Suprapubic skin (tissue), 4 donors: ENCODE measurements at places on chromosomes 3 and 15.

GRCh38 chr3:141320399-141321108 lies 47.8 kb upstream of the ZBTB38 start:
- DNase-seq, result no peak

GRCh38 chr15:58528188-58528870 lies 96.5 kb downstream of the LIPC start:
- no peak for DNase-seq

- DNase-seq, result no peak
Measured at GRCh38 chr3:36212251-36212650, 168.1 kb upstream of the STAC start.

DNA sequence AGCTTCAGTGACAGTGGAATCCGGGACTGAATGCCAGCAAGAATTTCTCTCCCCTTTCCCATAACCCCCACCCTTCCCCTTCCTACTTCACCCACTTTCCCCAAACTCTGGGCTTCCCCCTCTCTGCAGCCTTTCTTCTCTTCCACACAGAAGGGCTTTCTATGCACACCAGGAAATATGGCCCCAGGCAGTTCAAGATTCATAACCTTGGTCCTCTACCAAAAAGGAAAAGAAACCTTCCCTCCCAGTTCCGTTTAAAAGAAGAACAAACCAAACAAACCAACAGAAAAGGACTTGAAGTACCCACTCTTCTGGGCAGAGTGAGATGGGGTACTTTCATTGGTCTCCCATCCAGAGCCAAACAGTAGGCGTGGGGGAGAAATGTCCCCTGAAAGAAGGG lies 68.8 kb upstream of the ABHD2 start:
- no peak for DNase-seq

DNA sequence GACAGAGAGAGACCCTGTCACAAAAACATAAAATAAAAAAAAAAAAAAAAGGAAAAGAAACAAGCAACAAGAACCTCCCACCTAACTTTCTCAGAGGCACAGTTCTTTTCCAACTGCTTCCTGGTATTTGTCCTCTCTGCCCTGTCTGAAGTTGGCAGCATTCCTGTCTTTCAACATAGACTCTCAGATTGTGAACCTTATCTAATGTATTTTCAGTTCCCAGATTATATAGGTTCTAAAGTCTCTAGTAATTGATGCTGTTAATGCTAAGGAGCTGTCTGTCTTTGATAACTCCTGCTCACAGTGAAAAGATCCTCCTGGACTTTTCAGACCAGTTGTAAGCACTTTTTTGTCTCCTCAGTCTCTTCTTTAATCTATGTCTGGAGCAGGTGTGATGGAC lies 199.5 kb upstream of the P2RY1 start:
- no peak for DNase-seq

DNA sequence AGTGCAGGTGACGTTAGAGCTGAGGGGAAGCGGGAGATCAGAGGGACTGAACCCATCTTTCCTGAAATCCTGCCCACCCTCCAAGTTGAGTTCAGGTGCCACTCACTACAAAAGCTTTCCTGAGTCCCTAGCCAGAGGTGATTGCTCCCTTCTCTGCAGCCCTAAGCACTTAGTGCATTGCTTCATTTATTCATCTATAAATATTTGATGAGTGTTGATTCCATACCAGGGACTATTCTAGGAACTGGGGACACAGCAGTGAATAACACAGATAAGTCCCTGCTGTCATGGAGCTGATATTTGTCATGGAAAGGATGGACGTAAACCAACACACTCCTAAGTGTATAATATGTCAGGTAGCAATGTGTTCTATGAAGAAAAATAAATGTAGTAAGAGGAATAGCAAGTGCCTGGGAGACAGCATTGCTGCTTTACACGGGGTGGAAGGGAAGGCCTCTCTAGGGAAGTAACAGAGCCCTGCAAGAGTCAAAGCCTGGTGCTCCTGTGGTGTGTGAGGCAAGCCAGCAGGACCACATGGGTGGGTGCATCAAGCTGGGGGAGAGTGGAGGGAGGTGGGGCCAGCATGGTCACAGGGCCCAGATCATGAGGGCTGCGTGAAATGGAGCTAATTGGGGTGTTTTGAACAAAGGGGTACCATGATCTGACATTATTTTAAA lies 18.6 kb downstream of the ALPK3 start:
- no peak for DNase-seq

- DNase-seq, result no peak
Measured at GRCh38 chr15:90838139-90838538, 30.2 kb upstream of the FURIN start.

GRCh38 chr3:89303701-89304100 lies 196.3 kb downstream of the EPHA3 start:
- no peak for DNase-seq

- DNase-seq, result no peak
Measured at GRCh38 chr3:125662675-125663074, 67.4 kb upstream of the OSBPL11 start.

GRCh38 chr3:157094751-157095480 lies 65.0 kb downstream of the CCNL1 start:
- no peak for DNase-seq

GRCh38 chr15:65008983-65009382 lies 19.3 kb upstream of the SPG21 start:
- no peak for DNase-seq
